ENCODE measurements at places on chromosomes 16 and 17.

GRCh38 chr17:1467898-1468492 is 12.0 kb upstream of the CRK start:
- DNase-seq, result no peak

- DNase-seq, result no peak
Observed at GRCh38 chr17:77332034-77332971, 191.5 kb downstream of the SEC14L1 start.

GRCh38 chr16:9677301-9677653 is 505.0 kb downstream of the GRIN2A start:
- DNase-seq, result no peak

GRCh38 chr17:74108126-74108705 is 95.3 kb upstream of the RPL38 start:
- no peak for DNase-seq

- DNase-seq, result no peak
Observed at GRCh38 chr17:48998587-48999440, 1.6 kb downstream of the IGF2BP1 start.

DNA sequence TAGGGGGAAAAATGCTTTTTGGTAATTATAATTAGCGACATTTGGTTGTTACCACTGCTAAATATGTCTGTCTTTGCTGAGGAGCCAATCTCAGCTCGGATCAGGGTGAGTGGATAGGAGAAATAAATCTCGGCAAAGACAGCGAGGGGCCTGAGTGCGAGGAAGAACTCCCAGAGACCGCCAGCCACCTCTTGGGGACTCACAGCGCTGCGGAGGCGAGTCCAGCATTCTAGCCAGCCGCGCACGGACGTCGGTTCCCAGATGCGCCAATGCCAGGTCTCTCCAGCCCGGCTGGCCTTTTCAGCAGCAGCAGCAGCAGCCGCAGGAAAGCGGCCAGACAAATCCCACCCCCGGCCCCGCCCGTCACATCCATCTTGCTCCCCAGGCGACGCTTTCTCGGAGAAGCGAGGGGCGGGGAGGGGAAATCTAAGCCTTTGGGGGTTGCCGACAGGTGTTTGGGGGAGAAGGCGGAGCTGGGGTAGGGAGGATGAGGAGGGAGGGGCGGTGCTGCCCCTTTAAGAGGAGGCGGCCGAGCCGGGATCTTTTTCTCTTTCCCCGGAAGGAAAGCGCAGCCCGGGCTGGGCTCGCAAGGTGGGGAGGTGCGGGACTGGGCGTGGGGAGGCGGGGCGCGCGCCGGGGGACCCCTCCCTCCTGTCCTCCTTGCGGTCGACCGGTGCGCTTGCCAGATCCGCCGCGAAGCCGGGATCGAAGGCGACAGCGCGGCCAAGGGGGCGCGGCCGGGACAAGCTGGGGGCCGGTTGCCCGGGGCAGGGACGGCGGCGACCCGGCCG is at the start of gene ITGA3:
TSS of gene ITGA3 (plus strand) at position 685 of the 791 bp plus-strand sequence. CDS start 330 bp downstream, outside the sequence.
- peak; percentile 55 for DNase-seq

- DNase-seq, result no peak
Observed at GRCh38 chr16:15985144-15985543, 35.7 kb downstream of the ABCC1 start.

DNA sequence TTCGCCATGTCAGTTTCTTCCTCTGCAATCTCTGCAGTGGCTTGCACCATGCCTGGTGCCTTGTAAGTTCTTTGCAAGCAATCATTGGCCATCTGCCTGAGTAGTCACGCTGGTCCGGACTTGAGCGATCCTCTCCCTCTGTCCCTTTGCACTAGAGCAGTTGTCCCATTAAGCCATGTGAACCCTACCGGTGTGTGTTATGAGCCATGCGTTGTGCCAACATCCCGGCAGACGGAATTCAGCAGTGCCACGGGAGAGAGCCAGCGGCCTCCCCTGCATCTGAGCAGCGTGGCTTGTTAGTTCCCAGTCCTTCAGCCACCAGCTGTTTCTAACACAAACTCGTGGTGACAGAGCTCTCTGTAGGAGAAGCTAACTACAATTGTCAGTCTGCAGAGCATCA is 275.1 kb upstream of the HSBP1 start:
- no peak for DNase-seq

DNA sequence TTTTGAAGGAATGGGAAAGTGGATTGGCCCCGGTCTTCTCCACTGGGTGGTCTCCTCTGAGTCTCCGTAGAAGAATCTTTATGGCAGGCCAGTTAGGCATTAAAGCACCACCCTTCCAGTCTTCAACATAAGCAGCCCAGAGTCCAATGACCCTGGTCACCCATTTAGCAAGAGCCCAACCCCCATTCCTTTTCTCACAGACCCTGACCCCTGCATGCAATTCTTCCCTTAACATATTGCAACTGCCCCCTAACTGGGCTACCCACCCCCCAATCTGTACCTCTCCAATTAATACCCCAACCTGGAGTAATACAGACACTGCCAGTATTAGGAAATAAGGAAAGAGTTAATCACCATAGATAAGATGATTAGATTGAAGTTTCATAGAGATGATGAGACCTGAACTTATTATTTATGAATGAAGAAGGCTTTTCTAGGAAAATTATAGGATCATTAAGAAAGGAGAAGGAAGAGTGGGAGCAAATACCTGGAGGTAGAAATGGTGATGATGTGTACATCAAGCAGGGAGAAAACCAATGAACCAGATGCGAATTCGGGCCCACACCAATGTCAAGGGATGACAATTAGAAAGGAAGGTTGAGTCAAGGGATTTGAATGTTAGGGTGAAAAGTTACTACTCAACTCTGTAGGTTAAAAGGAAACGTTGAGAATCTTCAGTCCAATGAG is 2.4 kb downstream of the CCL2 start:
- no peak for DNase-seq

DNA sequence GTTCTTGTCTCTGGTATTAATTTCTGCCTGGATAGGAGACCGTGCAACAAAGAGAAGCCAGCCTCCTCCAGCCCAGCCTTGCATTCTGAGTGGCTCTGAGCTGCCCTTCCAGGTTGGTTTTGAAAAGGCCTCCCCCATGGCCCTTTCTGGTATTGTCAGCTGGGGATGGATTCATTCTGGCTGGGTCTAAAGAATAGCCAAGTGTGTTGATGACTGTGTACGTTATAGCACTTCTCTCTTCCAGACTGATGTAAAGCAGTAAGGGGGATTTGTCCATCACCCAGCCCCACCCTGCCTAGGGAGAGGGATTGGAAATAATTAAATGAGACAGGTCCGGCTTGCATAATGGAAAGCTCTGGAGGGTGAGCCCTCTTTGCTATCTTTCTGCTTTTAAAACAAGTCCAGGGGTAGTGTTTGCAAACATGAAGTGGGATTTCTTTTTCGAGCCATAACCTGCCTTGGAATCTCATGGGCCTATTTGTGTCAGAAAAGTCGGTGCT is 146.4 kb downstream of the MSI2 start:
- no peak for DNase-seq
